ENCODE measurements at places on chromosomes 5 and 9. TPM values are rescaled to one million over a fixed set of nuclear protein-coding genes. Genes with fewer than 3 reads are reported as not detected.

GRCh38 chr9:124004593-124004992 is 7.0 kb upstream of the LHX2 start:
- DNase-seq: no peak

DNA sequence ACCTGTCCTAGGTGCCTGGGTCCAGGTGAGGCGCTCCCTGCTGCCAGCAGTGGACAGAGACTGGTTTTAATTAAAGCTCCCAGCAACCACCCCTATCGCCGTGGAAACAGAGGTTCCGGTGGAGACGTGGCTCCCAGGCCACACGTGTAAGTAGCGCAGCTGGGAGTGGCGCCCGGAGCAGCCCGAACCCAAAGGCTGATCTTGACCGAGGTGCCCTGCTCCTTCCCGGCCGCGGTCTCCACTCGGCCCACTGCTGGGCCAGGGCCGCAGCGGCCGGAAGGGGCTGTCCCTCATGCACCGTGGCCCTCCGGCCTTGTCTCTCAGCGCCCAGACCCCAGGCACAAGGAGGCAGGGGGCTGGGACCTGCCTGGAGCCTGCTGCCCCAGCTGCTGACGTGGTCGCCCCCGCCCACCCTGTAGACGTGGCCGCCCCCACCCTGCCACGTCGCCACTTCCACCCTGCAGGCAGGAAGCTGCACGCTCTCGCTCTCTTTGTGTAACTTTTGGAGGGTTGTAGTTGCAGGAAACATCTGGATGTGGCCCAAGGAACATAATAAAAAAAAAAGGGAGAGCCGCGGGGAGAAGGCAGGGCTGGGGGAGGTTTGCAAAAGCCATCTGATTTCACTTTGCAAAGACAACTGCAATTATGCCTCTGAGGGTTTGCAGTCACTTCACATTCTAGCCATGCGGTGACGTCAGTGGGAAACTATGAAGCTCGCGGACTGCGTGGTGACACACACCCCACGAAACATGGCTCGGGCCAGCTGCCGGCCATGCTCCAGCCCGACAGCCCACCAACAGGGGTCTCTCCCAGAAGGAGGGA is 129.9 kb downstream of the RXRA start:
- peak; percentile 73 for DNase-seq

- DNase-seq: no peak
Measured at GRCh38 chr5:39691993-39692392, 267.2 kb upstream of the DAB2 start.

Gene TNFAIP8
- total RNA-seq: 12.7 TPM
